ENCODE measurements at places on chromosomes 16 and 17.

- DNase-seq, result no peak
Observed at GRCh38 chr16:19709381-19710136, 8.5 kb downstream of the KNOP1 start.

- DNase-seq, result peak; percentile 44
Observed at GRCh38 chr16:80583466-80583865, 42.7 kb downstream of the DYNLRB2 start.

- no peak for DNase-seq
Observed at GRCh38 chr17:15298176-15298575, 33.0 kb upstream of the PMP22 start.

DNA sequence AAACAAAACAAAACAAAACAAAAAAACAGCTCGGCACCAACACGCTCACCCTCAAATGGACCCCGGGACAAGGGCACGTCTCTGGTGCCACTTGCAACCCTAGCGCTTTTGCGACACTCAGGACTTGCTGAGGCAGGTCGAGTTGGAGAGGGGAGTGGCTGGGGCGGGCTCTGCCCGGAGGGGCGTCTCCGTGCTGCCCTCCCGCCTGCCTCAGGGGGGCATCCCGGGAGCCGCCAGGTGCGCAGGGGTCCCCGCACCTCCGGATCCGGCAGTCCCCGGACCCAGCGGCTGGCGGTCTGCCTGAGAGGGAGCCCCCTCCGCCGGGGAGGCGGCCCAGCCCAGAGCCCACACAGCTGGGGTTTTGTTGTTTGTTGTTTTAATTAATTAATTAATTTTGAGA, at the start of gene SLC52A1:
Gene SLC52A1, minus strand, starts transcription at position 112 of the 400 bp plus-strand sequence. CDS start 820 bp downstream, outside the sequence.
- no peak for DNase-seq

DNA sequence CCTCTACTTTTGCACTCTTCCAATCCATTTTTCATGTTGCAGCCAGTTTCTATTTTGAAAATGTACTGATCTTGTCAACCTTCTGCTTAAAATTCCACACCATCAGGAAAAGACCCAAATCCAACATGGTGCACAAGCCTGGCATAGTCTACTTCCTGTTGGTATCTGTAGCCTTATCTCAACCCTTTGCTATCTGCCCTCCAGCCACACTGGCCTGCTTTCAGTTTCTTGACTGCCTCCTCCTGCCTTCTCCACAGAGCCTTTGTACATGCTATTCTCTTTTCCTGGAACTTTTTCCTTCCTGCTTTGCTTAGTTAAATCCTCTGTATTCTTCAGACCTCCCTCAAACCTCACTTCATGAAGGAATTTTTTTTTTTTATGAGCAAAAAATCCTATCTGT, 31.5 kb downstream of the NLRP1 start:
- DNase-seq, result no peak

DNA sequence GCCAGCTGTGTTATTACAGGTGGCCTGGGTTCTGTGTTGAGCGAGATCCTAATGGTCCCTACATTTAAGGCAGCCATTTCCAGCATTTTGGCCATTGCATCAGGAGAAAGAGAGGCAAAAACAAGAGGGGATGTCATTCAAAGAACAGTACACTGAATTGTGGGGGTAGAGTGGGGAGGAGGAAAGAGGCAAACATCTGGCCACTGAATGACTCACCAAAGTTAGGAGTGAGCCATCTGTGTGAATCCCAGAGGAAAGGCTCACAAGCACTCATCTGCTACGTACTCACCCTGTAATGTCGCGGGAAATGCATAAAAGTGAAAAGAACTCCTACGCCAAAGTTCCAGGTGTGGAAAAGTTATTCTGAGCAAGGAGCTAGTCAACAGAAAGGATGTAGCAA, 16.7 kb downstream of the KRABD2 start:
- DNase-seq, result no peak

DNA sequence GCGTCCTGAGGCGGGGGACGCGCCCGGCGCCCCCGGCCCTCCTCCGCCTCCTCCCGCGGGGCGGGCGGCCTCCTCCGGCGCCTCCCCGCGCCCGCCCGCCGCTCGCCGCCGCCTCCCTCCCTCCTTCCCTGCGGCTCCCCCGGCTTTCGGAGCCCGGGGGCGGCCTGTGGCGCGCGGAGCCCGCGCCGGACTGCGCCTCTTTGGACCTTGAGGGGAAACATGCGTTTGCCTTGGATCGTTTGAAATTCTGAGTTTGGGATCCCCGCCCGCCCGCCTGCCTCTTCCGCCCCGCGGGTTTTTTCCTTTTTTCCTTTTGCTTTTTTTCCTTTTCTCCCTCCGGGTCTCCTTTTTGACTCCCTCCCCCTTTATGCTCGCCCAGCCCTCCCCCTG, 390 bp downstream of the ZNRF1 start:
- no peak for DNase-seq

- no peak for DNase-seq
Observed at GRCh38 chr17:1035546-1036170, 38.7 kb downstream of the TIMM22 start.

GRCh38 chr17:51802544-51802943, 356.0 kb downstream of the CA10 start:
- no peak for DNase-seq

- no peak for DNase-seq
Observed at GRCh38 chr17:79006046-79006445, 3.5 kb downstream of the CANT1 start.

- DNase-seq, result no peak
Observed at GRCh38 chr17:50649042-50649908, 14.6 kb downstream of the ABCC3 start.

GRCh38 chr17:72554508-72554907, 433.7 kb downstream of the SOX9 start:
- DNase-seq, result no peak

- no peak for DNase-seq
Observed at GRCh38 chr16:77816293-77816692, 27.9 kb downstream of the VAT1L start.

GRCh38 chr17:34673995-34674890, 94.9 kb downstream of the TMEM132E start:
- DNase-seq, result no peak

- DNase-seq, result no peak
Observed at GRCh38 chr17:82808921-82809905, 30.6 kb downstream of the ZNF750 start.

GRCh38 chr16:48885471-48885870, 275.5 kb upstream of the N4BP1 start:
- DNase-seq, result no peak

DNA sequence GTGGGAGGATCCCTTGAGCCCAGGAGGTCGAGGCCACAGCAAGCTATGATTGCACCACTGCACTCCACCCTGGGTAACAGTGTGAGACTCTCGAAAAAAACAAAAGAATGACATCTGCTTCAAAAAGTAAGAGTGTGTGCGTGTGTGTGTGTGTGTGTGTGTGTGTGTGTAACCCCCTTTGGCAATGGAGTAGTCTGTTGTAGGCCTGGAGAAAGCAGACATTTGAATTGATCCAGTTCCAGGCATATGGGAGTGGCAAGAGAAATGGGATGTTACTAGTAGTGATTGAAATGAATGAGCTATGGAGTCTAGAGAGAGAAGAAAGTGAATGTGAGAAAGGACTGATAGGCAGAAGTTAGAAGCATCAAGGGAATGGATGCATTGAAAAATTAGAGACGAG, 9.9 kb downstream of the CASC3 start:
- no peak for DNase-seq

DNA sequence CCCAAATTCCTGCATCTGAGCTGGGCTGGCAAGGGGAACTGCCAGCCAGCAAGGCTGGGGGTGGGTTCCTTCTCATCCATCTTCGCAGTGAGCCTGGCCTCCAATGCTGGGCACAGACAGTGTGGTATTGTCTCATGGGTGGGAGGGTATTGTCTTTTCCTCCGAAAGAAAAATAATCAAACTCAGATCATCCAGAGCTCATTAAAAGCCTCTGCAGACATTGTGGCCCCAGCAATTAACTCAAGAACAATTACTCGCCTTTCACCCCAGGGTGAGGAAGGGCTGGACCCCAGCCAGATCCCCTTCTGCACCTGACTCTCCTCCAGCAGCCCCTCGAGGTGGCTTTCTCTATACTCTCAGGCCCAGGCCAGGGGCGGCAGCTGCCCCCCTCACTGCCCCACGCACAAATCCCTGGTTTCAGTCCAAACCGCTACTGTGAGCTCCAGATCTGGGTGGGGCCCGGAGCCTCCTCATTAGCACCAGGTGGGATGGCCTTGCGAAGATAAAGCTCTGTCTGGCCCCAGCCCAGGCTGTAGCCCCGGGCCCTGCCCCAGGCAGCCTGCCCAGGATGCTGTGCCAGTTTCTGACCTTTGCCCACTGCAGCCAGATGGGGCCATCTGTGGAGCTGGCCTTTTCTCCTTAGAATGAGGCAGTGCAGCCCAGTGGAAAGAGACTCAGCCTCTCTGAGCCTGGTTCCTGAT, 2.3 kb upstream of the KRT15 start:
- no peak for DNase-seq

DNA sequence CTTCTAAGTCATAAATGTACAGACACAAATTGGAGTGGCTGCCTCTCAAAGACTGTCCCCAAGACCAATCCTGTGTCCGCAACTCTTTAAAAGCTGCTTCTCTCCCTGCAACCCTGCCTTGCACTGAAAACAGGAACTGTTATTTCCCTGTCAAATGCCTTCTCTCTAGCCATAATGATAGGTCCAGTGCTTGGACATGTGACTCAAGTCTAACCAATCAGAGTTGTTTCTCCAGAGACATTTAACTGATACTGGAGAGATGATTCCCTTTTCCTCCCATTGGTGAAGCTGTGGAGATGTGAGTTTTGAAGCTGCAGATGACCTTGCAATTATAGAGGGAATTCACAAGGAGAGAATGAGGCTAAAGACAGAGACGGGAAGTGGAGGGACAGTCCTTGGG, 253.3 kb upstream of the CDH5 start:
- no peak for DNase-seq

DNA sequence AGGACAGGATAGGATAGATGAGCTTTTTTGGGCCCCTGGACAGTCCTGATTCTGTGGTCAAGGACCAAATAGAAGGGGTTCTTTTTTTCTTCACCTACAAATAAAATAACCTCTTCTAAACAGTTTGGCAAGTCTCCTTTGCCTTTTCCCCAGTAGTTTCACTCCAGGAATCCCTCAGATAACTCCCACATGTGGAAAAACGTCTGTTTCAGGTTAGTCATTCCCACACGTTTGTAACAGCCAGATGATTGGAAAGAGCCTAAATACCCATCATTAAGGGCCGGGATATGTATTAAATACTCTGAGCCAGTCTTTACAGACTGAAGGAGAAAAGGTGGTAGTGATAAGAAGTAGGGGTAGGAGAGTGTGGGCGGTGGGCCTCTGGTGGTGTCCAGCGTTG, 58.3 kb downstream of the PLD6 start:
- DNase-seq, result no peak

- DNase-seq, result no peak
Observed at GRCh38 chr16:72654535-72654934, 393.4 kb downstream of the ZFHX3 start.

GRCh38 chr16:54568906-54569807, 282.6 kb upstream of the IRX3 start:
- no peak for DNase-seq

DNA sequence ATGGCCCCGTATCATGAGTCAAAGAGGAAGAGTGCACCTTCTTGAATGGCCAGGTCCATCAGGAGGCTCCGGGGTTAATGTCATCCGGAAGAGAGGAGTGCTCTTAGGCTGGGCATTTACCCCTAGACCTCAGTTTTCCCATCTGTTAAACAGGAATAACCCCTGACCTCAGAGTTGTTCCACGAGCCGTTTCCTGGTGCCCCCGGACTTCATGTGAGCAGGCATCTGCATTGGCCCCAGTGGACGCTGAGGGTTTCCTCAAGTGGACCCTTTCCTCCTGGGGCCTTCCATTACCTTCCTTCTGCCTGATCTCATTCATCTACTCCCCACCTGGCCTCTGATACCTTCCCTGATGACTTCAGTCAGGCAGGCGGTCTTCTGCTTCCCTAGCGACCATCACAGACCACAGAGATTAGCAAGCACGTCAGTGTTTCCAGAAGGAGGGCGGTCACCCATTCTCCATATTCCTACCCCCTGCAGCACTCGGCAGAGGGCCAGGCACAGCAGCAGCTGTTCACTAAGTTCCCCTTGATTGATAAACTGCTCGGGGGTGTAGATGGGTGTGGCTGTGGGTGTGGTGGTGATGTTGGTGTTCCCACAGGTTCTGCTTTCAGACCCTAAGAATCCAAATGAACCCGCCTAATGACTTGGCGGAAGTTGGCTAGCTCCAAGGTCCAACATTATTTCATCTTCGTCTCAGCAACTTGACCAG, 346.6 kb upstream of the TNRC6C start:
- no peak for DNase-seq

DNA sequence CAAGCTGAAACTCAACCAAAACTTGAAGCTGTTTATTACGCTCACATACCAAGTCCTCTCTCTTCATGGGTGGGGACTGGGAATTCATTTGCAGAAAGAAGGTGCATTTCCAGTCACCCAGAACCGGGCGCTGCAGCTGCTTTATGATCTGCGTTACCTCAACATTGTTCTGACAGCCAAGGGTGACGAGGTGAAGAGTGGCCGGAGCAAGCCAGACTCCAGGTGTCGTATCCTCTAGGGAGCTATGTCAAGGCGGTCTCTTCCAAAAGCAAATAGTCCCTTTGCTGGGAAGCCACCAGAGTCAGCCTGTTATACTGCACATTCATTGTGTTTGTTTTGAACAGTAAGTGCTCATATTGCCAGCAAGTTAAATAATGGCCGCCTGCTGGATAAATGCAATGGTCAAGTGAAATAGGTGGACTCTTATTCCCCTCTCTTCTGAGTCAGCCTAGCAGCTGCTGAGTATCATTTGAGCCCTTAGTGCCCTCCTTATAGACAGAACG, 12.7 kb downstream of the COG1 start:
- DNase-seq, result no peak

- DNase-seq, result no peak
Observed at GRCh38 chr16:29697391-29697790, 18.4 kb downstream of the QPRT start.

DNA sequence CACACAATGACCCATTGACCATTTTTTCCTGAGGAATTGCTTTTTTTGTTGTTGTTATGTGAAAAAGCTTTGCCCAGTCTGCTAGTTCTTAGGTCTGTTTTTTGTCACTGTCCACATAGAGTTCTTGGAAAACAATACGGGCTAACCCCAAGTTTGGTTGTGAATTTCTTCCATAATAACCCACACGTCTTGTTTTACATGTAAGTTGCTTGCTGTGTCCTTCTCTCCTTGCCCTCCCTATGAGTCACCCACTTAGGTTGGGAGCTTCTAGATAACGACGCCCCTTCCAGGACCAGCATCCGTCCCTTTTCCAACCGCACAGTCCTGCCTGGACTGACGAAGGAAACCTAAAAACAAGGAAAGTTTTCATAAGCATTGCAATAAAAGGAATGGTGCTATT, 175.3 kb upstream of the HS3ST3A1 start:
- DNase-seq, result no peak

DNA sequence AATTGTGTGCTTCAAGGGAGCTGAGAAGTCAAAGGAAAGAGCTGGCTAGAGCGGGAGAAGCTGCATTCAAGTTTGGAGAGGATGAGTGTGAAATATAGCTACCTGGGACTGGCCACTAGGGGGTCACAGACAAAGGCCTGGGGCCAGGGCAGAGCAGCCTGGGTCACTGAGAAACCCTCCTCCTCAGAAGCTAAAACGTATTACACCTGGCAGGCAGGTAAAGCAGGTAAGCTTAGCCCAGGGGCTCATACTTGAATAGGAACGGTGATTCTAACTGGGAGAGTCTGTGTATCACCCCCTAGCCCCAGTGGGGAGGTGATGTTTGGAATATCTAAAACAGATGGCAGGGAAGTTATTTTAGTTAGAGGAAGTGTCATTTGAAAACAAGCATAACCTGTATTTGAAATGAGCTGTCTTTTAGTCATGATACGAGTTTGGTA, 6.8 kb downstream of the KRT37 start:
- no peak for DNase-seq

All from activated T-cell treated with anti-CD3 and anti-CD28 coated beads for 24 hours (primary cell).